NCI-H345 (cell line): ENCODE measurements at places on chromosomes 2 and 18.
A peak's percentile ranks its signal among the peaks of the same experiment; 100 is the strongest.

DNA sequence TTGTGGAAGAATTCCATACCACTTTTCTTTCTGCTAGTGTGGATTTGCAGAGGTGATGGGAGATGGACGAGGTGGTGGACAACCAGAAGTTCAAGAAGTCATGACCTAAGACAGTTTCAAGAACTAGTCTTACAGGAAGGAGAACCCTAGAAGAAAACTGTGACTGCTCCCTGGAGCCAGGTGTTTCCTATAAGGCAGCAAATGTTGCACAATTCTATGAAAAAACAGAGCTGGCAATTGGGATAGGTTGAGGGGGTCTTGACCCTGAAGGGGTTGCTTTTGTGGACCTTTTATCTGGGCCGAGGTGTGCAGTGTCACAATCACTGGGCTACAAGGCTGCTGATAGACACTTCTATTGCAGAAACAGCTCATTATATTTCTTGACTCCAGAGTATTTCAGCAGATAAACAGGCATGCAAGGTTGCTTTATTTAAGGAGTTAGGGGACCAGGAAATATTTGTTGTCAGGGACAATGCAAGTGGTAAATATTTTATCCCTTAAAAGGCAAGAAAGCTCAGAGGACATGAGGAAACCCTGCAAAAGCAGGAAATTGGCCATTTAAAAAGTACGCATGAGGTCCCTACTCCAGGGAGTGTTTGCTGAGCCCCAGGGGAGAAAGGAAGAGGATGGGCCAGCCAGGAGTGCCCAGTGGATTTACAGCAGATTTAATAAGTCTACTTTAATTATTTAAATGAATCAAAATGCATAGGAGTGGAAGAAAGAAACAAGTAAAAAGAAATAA, 22.9 kb downstream of the APCDD1 start:
- no peak for DNase-seq

GRCh38 chr2:189527041-189527750, 53.4 kb downstream of the SLC40A1 start:
- no peak for DNase-seq

DNA sequence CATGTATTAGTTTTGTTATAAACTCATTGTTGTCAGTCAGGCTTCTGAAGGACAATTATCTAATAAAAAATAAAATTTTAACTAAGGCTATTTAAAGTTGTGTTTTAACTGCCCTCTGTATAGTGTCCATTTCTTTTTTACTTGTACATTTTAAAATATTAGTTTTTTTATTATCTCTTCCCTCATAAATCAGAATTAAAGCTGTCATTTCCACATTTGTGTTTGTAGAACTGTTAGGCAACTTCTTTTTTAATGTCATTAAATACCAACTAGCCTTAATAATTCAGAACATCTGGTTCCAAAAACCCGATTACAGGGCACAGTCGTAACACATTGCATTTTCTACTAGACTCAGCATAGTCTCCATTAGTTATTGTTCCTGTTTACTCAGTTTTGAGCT, 1749.0 kb upstream of the CELF4 start:
- no peak for DNase-seq

- DNase-seq = no peak
Measured at GRCh38 chr2:85010404-85010803, 39.4 kb downstream of the KCMF1 start.

DNA sequence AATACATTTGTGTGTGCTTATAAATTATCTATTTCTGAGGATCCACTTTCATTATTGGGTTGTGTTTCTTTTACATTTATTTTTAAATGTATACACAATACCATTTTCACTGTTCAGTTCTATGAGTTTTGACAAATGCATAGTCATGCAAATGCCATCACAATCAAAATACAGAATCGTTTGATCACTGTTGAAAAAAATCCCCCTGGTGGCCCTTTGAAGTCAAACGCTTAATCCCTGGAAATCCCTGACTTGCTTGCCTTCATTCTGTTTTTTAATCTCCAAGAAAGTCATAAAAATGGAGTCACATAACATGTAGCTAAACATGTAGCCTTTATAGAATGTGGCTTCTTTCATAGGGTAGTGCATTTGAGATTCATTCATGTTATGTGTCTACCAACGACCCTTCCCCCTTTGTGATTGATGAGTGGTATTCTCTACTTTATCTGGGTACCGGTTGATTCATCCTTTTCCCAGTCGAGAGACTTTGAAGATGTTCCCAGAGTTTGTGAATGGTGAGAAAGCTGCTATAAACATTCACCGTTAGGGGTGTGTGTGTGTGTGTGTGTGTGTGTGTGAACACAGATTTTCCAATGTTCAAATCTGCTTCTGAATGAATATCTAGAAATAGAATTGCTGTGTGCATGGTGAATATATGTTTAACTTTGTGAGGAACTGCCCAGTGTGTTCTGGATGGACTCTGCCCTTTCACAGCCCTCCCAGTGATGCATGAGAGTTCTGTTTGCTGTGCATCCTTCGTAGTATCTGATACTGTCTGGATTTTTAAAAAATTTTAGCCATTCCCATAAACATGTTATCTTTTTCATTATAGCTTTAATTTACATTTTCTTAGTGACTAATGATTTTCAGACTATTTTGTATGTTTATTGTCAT, 173.6 kb downstream of the GALR1 start:
- DNase-seq = peak; percentile 43

DNA sequence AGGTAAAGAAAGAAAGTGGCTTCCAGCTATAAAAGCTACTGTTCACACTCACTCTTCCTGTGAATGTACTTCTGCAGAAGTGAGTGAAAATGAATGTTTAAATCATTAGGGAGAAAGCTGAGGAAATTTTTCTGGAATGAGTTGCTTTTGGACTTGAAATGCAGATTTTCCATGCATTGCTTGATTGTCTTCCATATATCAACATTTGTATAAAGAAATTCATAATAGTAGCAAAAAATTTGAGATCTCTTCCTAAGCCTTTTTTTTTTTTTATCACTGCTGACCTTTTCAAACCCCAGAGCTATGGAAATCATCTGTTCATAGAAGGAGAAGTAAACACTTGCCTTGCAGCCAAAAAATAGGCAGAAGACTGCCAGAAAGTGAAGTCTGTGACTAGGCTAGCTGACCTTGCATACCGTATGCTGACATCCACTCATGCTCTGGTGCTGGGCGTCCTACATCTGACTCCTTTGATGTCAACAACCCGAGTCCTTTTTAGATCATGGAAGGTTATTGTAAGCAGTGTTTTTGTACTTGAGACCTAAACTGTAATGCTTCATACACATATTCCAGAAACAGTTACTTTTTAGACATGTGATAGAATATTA, 154.5 kb upstream of the RASGRP3 start:
- DNase-seq = no peak

- no peak for DNase-seq
Measured at GRCh38 chr2:62178741-62179271, 17.1 kb upstream of the B3GNT2 start.

- DNase-seq = no peak
Measured at GRCh38 chr2:196275646-196276352, 104.4 kb upstream of the STK17B start.

DNA sequence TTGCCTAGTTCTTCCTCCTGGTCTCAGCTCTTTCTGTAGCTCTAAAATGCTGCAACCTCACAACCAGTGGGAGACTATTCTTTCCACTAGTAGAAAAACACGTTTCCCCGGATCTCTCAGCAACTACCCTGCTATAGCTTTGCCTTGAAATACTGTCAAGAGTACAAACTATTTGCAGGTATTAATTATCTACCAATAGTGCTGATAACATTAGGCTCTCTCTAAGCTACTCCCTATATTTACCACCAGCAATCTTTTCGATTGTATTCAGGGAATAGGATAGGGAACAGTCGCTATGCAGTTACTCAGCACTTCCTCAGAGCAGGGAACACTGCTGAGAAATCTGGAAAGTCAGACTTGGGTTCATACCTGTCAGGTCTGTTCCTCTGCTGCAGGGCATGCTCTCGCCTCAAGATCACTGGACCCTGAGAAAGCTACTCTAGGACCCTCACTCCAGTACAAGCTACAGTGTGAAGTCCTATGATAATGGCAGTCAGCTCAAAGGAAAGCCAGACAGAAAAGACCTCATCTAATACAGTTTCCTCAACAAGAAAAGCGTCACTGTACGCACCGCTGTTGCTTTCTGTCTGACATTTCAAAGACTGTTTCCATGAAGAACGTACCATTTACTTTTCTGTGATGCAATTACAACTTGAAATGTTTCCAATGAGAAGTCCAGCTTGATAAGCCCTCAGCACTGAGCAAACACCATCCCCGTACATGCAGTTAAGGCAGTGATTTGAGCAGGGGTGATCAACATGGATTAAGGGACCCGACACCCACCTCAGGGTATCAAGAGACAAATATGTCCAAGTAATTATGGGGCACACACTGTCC, 22.7 kb downstream of the GDF7 start:
- no peak for DNase-seq

GRCh38 chr2:138329591-138329990, 172.0 kb upstream of the SPOPL start:
- no peak for DNase-seq

- no peak for DNase-seq
Measured at GRCh38 chr18:6775702-6776101, 46.2 kb downstream of the ARHGAP28 start.

GRCh38 chr2:8993196-8993901, 10.1 kb downstream of the MBOAT2 start:
- no peak for DNase-seq

DNA sequence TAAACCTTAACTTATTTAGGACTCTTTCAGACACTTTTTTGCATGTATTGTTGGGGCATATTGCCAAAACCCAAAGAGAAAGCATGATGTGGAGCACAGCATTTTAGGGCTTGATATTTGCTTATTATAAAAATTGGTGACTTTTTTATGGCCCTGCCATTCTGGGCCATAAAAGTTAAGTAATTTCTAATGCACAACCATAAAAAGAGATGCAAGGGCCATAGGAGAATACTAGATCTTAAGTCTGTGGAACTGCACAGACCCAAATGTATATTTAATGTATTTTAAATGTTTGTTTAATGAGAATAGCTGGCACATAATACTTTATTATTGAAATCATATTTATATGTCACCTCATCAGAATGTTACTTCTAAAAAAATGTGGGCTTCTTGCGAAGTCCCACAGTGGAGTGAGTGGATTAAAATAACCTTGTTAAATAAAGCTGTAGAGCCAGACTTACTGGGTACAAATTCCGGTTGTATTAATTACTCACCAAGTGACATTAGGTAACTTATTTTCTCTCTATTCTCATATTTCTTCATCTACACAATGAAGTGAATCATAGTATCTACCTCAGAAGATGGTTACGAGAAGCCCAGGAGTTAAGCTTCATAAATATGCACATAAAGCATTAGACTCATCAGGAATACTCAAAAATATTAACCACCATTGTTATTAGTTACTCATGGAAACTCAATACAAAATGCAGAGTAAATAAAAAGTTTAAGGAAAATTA, 52.2 kb downstream of the HNMT start:
- DNase-seq = no peak

- DNase-seq = no peak
Measured at GRCh38 chr2:211709389-211709788, 829.2 kb downstream of the ERBB4 start.

DNA sequence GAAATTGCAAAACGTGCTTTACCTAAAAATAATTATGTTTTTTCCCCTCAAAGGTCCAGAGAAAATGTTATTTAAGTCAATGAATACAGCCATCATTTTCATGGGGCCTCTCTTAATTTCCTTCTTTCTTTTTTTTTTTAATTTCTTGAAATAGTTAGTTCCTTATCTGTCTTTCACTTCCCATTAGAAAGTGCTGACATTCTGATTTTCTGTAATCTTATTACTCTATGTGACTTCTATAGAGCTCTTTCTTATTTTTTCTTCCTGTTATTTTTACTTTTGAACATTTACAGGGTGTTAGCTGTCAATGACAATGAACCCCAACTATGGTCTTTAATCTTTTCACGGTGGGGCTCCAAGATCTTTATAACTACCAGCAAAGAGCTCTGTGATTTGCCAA, 30.0 kb downstream of the CTLA4 start:
- DNase-seq = no peak

DNA sequence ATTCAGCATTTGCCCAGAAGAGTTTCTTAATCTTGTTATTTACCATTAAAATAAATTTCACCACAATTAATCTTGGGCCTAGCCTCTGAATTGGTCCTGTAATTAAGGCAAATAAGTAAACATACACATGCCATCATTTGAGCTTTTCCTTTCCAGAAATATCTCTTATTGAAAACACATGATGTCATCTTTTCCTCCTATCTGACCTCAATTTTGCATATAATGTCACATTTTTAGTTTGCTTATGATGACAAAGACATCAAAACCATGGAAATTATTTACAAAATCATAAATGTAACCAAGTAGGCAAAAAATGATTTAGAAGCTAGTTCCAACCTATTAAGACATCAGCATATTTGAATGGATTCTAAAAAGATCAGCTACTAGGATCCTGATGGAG, 915.5 kb downstream of the ERBB4 start:
- DNase-seq = no peak

GRCh38 chr2:160942476-160943142, 217.6 kb upstream of the TANK start:
- DNase-seq = no peak

- no peak for DNase-seq
Measured at GRCh38 chr18:62744076-62744968, 29.0 kb downstream of the PHLPP1 start.

GRCh38 chr2:148450531-148450930, 194.0 kb upstream of the EPC2 start:
- DNase-seq = no peak

GRCh38 chr2:20174410-20174809, 50.5 kb downstream of the SDC1 start:
- no peak for DNase-seq

DNA sequence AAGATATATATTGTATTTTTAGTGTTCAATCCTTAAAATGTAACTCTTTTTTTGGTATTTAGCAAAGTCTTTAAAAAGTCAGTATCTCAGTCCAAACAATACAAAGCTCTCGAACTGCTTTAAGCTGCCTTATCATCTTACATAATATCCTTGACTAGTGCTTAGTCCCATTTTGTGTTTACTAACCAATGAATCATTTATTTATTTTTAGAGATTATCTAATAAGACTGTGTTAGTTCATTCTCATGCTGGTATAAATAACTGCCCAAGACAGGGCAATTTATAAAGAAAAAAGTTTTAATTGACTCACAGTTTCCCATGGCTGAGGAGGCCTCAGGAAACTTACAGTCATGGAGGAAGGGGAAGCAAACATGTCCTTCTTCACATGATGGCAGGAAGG, 248.3 kb upstream of the KYNU start:
- no peak for DNase-seq

- no peak for DNase-seq
Measured at GRCh38 chr2:80519699-80520291, 215.2 kb upstream of the LRRTM1 start.

- no peak for DNase-seq
Measured at GRCh38 chr2:160306985-160307384, 106.9 kb upstream of the ITGB6 start.
